ENCODE measurements at places on chromosomes 1 and 21. TPM values are rescaled to one million over a fixed set of nuclear protein-coding genes. Genes with fewer than 3 reads are reported as not detected.
A peak's percentile ranks its signal among the peaks of the same experiment; 100 is the strongest.

DNA sequence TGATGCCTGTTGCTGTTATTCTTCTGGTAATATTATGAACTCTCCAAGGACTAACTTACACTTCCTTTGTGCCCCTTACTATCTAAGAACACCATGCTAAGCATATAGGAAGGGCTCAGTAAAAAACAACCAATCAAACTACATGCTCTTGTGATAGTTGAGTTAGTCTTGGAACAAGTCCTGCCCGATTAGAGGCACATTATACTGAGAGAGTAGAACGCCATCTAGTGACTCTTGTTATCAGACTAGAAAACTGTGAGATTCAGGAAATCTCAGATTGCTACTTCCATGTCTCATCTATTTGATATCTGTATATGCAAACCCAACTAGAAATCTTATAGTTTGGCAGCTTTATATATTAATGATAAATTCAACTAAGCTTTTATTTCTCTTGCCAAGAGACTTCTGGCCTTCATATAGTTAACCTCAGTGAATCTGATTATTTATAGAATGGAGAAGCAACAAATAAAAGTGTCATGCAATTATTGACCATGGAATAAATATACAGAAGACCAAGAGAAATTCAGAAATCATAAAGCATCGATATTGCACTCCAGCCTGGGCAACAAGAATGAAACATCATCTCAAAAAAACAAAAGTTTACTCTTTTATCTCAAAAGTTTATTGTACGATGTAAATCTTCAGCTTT lies 7.8 kb upstream of the SRRM1 start:
- no peak for DNase-seq

DNA sequence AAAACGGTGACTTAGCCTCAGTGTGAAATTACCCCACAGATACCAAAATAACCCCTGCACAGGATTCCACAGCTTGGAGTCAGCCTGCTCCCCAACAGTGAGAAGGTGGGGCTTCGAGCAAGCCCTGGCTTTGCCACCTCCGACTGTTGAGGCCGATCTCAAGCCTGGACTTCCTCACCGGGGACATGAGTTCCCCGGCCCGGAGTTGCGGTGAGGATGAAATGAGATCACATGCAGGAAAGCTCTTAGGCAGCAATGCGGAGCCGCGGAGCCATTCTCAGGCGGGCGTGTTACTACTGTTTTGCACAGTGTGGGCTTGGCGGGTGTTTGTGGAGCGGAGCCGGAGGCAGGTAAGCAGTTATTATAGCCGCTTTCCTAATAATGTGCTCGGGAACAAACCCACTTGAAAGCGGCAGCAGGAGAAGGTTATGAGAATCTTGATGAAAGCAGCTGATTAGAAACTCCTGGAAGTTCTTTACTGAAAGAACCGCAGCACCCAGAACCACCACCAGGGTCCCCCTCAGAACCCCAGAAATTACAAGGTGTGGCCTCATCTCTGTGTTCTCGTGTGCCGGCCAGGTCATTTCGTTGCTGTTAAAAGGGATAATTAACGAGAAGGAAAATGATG lies 3.9 kb upstream of the CLSTN1 start:
- DNase-seq: no peak

The PRAMEF9 gene
- total RNA-seq: not detected

- DNase-seq: peak; percentile 40
These were observed 23.1 kb upstream of the ERI3 start for GRCh38 chr1:44377925-44378784.

DNA sequence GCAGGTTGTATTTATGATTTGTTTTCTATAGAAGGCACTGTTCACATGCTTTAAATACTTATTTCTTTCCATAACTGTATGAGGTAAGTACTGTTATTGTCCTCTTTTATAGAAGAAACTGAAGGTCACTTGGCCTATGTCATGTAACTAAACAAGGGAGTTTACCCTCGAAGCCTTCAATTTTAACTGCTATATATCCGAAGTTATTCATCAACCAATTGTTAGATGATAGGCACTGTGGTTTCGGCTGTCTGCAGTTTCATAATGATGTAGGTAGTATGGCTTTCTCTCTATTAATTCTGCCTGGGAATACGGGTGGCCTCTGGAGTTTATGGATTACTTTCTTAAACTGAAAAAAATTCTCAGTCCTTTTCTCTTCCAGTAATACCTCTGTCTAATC lies 413.3 kb upstream of the ADGRL2 start:
- no peak for DNase-seq

- DNase-seq: no peak
These were observed 112.6 kb upstream of the TMPRSS2 start for GRCh38 chr21:41620541-41620940.

- DNase-seq: no peak
These were observed 22.9 kb upstream of the PLA2G5 start for GRCh38 chr1:20047096-20047495.

The CBR3 gene
- total RNA-seq: 9.7 TPM

The ROR1 gene
- not detected for total RNA-seq

DNA sequence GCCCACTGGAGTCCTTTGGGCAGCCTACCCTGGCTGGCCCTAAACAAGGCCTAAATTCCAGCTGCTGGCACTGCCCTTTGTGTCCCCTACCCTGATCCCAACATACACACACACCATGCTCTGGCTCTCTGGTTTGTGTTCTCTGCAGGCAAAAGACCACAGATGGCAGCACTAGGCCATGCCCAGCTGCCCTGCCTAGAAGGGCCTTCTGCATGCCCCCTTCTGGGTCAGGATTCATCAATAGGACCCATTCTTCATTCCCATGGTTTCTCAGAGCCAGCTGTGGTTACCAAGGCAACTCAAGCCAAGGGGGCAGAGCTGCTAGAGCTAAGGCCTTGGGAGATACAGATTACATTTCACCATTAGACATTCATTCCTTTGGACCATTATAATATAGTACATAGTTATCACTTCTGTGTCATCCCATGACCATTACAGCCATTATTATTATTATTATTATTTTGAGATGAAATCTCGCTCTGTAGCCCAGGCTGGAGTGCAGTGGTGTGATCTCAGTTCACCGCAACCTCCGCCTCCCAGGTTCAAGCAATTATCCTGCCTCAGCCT lies 17.5 kb downstream of the ASAP3 start:
- no peak for DNase-seq

DNA sequence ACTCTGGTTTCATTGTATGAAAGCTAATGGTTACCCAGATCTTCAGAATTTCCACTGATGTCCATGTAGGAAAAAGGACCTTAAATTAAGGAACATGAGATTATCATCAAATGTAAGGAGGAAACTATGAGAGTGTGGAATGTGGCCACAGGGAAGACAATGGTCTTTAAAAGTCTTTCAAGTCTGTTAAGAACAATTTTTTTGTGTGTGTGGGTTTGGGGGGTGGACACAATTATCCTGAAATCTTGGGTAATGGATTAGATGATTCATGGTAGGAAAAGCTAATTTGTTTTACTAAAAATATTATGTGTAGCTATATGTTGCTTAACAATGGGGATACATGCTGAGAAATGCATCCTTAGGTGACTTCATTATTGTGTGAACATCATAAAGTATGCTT lies 72.9 kb downstream of the PLA2G4A start:
- no peak for DNase-seq

DNA sequence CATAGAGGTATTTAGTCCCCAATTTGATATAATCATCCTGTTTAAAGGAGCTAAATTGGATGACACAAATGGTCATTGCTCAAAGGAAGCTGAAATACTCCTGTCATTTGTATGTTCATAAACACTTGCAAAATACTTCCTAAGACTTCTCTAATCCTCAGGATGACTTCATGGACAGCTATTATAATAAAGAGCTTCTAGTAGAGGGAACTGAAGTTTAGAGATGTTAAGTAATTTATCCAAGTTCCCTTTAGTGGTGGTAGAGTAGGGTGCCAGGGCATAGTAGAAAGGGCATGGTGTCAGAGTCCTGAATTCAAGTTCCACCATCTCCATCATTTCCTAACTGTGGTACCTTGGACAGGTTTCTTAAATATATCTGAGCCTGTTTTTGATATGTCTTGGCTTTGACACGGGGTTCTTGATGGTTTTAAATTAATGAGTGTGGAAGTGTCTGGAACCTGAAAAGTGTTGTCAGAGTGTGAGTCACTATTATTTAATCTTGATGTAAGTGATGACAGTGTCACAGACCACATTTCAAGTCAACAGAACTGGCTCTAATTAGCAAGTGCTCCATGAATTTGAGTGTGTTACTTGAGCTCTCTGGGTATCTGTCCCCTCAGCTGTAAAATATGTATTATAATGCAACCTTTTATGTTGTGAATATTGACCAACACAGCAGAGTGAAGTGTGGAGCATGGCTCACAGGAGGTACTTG lies 12.1 kb upstream of the GBP6 start:
- no peak for DNase-seq

DNA sequence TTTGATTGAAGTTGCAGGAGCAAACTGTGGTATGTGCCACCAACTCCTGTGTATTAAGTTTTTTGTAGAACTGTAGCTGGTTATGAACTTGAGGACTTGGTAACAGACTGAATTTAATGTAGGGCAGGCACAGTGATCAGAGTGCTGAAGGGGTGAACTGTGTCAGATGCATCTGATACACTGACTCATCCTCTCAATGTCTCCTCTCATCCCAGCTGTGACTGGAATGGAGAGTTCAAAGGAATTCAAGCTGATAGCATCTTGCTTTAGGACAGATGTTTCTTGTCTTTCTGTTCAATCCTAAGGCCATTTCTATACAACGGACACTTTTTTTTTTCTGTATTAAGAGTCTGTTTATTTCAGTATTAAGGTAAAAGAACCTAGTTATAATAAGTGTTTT lies 25.0 kb upstream of the GBP1 start:
- DNase-seq: no peak

GRCh38 chr1:151868486-151868885 lies 15.0 kb upstream of the THEM5 start:
- DNase-seq: no peak

DNA sequence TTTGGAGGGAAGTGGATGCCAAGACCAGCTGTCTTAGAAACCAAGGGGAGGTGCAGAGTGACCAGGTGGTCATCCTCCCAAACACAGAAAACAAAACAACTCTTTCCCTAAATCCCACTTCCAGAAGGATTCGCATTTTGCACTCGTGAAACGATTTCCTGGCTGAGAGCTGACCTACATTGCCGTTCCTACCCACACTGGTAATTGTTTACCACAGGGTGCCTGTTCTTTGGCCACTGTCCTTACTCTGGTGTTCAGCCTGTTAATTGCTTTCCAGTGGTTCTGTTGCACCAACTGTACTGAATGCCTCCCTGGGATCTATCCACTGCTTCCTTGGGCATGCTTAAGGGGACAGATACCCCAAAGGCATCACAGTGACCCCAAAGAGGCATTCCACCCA lies 23.2 kb upstream of the PLA2G2C start:
- DNase-seq: no peak

GRCh38 chr21:43835050-43835449 lies 30.0 kb upstream of the AGPAT3 start:
- DNase-seq: no peak

The GUCA2A gene
- total RNA-seq: not detected

- no peak for DNase-seq
These were observed 40.1 kb downstream of the DISP3 start for GRCh38 chr1:11518791-11519628.

The GOLT1A gene
- 0.33 TPM for total RNA-seq

The SEMA4A gene
- 13.2 TPM for total RNA-seq

The SPRR2A gene
- total RNA-seq: not detected

GRCh38 chr1:212488436-212489283 lies 55.9 kb downstream of the NENF start:
- peak; percentile 27 for DNase-seq

- DNase-seq: peak; percentile 39
These were observed 570 bp upstream of the NPR1 start for GRCh38 chr1:153677718-153678518.

GRCh38 chr1:25068316-25068715 lies 138.2 kb upstream of the RUNX3 start:
- DNase-seq: no peak

DNA sequence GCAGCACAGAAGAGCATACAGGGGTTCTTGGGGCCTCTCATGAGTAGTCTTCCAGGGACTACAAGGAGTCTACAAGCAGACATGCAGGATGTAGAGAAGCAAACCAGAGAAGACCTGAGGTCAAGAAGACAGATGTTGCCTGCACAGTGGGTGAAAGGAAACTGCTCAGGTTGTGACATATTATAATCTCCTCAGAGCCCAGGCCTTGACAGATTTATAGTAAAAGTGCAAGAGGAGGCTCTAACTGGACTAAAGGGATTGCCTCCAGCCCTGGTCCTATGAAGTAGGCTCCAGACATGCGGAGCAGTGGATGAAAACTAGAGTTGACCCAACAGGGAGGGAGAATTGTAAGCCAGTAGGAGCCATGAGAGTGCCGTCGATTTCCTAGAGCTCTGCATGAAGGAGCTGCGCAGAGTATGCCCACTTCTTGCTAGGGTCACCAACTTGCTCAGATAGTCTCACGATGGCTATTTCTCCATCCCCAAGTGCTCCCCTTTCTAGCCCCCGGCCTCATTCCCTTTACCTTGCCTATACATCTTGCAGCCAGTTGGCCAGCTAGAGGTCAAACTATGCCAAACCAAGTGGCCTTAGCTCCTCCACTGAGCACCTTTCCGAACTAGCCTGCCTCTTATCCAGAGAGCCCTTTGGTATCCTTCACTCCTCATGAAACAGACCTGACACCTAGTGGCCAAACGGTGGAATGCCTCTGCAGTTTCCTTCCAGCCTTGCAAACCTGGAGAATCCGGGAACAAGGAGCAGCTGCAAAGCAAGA lies 36.2 kb upstream of the IPO9 start:
- peak; percentile 40 for DNase-seq

GRCh38 chr1:230216896-230217295 lies 149.9 kb downstream of the GALNT2 start:
- no peak for DNase-seq

The SMIM1 gene
- 1.5 TPM for total RNA-seq
